ENCODE measurements at places on chromosomes 7 and 10.

DNA sequence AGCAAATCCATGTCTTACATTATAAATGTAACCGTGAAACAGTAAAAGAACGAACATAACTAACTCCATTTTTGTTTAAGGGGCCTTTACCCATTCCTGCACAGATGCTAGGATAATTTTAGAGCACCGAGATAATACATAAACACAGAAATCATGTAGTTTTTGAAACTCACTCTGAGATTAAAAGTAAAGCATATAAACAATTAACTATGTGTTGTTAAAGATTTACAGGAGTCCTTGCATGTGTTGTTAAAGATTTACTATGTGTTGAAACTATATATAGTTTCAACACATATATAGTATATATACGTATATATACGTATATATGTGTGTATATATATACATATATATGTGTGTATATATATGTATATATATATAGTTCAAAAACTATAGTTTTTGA is 7.2 kb upstream of the CALML3 start:
- no peak for DNase-seq

GRCh38 chr10:66783316-66783715 is 142.5 kb upstream of the LRRTM3 start:
- DNase-seq = no peak

DNA sequence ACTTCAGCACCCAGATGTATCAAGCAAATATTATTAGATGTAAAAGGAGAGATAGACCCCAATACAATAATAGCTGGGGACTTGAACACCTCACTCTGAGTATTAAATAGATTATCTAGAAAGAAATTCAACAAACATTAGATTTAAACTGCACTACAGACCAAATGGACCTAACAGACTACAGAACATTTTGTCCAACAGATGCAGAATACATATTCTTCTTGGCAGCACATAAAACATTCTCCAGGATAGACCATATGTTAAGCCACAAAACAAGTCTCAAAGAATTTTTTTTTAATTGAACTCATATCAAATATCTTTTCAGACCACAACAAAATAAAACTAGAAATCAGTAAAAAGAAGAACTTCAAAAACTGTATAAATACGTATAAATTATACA is 130.4 kb downstream of the MTERF1 start:
- no peak for DNase-seq

DNA sequence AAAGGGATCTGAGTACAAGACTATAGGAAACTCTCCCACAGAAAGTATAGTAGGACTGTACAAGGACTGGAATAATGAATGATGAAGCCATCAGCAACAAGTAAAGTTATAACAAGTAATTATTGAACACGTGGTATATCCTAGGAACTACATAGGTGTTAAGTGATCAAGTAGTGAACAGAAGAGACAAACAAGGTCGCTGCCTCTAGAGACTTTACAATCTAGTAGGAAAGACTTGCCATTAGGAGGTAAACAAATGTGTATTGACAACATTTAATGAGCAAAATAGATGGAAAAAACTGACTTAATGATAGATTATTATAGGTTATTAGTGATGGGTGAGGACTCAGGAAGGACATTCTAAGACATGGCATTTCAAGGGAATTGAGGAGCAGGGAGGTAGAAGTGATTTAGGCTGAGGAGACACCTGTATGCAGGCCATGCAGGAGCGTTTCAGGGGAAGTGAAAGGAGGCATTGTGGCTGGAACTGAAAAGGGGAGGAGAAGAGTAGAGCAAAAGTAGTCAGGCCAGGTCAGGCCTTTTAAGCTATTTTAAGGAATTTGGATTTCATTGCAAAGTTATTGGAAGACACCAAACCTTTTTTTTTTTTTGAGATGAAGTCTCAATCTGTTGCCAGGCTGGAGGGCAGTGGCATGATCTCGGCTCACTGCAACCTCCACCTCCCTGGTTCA is 8.5 kb upstream of the GLCCI1 start:
- no peak for DNase-seq
